Posterior vena cava (tissue), 2 donors: ENCODE measurements at places on chromosomes 6 and 20.
A peak's percentile ranks its signal among the peaks of the same experiment; 100 is the strongest.

- no peak for DNase-seq
Measured at GRCh38 chr6:98775205-98775604, 59.2 kb upstream of the POU3F2 start.

GRCh38 chr20:23477223-23477622 lies 13.7 kb upstream of the CST8 start:
- DNase-seq, result no peak

- no peak for DNase-seq
Measured at GRCh38 chr20:34627458-34627857, 49.4 kb downstream of the PIGU start.

DNA sequence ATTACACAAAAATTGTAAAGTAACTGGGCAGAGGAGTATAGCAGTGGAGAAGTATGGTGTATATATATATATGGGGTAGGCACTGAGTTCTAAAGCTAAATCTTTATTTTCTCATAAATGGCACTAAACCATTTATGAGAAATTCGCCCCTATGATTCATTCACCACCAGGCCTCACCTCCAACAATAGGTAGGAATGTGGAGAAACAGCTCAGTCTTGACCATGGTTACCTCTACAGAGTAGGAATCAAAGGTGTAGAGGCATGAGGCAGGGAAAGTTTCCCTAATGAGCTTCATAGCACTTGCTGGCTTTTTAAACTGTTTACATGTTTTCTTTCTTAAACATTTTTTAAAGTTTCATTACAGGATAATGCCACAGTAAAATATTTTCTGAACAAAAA lies 36.9 kb upstream of the SUMO4 start:
- DNase-seq, result no peak

GRCh38 chr6:154598399-154598798 lies 87.9 kb upstream of the CNKSR3 start:
- DNase-seq, result no peak

GRCh38 chr20:32201296-32201976 lies 6.1 kb downstream of the PLAGL2 start:
- no peak for DNase-seq

DNA sequence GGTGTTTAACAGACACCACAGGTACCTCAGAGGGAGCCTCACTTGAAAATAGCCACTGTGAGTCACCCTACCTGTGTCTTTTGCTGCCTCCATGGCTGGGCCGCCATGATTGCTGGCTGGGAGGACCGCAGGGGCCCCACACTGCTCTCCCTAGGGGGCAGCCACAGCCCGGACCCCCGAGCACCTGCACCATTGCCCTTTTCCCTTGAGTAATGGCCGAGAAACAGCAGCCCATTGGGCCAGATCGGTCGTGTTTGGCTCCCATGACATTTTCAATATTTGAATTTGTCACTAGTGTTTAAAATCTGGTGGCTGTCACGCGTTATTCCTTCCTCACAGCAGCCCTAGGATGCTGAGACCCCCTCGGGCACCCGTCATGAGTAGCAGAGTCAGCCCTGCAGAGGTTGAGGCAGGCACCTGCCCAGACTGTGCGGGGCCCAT lies 6.7 kb downstream of the ZBP1 start:
- peak; percentile 73 for DNase-seq

GRCh38 chr6:47358440-47359225 lies 48.9 kb upstream of the TNFRSF21 start:
- DNase-seq, result no peak

DNA sequence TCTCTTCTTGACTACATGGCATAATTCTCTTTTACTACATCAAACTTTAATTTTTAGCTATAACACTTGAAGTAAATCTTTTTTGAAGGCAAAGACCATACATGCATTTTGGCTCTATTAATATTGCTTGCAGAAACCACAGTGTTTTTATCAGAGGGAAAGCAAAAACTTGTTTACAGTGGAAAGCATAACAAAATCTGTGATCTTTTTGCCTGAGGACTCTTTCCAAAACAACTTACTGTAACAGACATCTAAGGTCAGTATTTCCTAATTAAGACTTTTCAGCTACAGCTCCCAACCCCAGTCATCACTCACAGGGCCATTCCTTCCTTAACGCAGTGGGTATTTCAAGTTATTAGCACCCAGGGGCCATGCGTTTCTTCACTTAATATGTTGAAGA lies 274.7 kb downstream of the CDKAL1 start:
- no peak for DNase-seq

- DNase-seq, result no peak
Measured at GRCh38 chr6:84033523-84034451, at the start of gene MRAP2. MRAP2 (plus strand) TSS chr6:84033772; CDS start chr6:84055319, 21,547 bp downstream.

GRCh38 chr6:148829415-148830101 lies 82.7 kb downstream of the UST start:
- no peak for DNase-seq

DNA sequence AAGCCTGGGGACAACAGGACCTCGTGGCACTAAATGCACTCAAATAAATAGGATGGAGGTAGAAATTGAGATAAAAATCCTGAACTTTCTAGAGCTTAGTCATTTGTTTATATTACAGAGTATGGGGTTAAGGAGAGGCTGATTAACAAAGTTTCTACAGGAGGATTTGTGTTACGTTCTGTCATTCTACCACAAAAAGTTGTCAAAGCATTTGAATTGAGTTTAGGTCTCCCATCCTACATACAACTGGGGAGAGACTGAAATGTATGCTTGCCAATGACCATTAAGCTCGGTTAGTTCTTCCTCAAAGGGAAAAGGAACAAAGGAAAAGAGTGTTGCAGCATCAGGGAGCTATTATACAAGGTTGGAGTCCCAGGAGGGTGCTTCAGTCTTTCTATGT lies 597.9 kb downstream of the COL12A1 start:
- DNase-seq, result no peak

DNA sequence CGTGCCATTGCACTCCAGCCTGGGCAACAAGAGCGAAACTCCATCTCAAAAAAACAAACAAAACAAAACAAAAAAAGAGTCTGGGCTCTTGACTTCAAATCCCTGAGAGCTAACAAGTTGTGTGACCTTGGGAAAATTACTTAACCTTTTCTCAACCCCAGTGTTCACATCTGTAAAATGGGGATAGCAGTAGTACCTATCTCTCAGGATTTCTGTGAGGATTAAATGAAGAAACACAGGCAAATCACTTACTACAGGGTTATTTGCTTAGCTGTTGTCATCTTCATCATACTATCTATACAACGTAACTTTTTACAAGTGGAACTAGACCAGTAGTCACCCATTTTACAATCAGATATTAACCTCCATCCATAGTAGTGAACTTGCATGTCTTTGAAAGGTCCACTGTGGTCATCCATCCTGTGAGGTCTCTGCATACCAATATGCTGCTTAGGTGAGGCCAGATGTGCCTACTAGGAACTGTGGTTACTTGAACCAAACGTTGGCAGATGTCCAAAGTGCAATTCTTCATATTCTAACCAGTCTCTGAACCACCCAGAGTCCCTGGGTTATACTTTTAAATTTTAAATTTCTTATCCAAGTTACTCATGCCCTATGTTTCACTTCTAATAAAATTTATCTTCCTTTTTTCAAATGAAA lies 128.9 kb upstream of the BEND3 start:
- DNase-seq, result no peak

GRCh38 chr6:29071831-29072723 lies 15.0 kb downstream of the OR2B3 start:
- no peak for DNase-seq

- DNase-seq, result peak; percentile 47
Measured at GRCh38 chr6:149457316-149457884, 27.4 kb downstream of the ZC3H12D start.

DNA sequence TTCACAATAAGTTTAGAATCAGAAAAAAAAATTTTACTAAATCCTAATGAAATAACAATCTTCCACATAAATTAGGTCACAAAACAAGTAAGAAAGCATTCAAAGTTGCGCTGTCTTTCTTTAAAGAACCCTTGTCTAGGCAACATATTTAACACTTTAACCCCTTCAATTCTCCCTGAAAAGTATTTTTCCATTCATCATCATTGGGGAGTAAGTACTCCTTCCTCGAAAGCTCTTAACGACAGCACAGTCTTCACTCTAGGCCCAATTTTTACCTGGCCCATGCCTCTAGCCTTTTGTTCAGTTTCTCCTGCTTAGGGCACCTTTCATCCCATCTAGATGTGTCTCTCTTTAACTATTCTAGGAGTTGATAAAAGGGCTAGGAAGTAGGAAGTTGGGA lies 2.6 kb downstream of the TSPYL1 start:
- DNase-seq, result no peak

- no peak for DNase-seq
Measured at GRCh38 chr6:81969814-81970213, 217.3 kb upstream of the TENT5A start.

DNA sequence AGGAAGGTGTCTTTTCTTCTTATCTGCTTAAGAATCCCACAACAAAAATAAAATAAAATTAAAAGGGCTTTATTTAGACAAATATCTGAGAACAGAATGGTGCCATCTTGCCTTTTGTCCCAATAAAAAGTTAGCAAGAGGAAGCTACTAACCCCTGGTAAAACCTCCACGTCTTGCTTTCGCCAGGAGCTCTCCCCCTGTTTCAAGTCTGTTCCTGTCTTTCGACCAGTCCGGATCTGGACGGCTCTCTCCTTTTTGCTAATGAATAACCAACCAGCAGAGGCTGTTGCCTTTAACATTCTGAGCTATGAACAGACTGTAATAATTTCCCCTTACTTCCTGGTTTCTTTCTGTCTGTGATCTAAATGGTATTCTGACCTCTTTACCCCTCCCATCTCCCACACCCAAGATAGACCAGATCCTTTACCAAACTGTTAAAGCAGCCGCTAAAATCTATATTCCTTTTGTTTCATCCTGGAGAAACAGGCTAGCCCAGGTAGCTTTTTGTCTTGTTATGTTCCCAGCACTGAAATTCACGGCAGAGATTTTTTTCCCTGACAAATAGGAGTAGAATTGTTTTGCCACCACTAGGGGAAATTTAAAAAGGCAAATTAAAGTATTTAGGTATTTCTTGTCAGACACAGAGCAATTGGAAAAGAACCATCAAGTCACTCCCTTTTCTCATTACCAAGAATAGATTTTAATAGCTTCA lies at the start of gene FRK:
Gene FRK (minus strand): TSS at position 320 of the 712 bp plus-strand sequence. CDS start 580 bp downstream, outside the sequence.
- DNase-seq, result no peak

GRCh38 chr6:21331235-21331634 lies 262.3 kb upstream of the SOX4 start:
- no peak for DNase-seq

DNA sequence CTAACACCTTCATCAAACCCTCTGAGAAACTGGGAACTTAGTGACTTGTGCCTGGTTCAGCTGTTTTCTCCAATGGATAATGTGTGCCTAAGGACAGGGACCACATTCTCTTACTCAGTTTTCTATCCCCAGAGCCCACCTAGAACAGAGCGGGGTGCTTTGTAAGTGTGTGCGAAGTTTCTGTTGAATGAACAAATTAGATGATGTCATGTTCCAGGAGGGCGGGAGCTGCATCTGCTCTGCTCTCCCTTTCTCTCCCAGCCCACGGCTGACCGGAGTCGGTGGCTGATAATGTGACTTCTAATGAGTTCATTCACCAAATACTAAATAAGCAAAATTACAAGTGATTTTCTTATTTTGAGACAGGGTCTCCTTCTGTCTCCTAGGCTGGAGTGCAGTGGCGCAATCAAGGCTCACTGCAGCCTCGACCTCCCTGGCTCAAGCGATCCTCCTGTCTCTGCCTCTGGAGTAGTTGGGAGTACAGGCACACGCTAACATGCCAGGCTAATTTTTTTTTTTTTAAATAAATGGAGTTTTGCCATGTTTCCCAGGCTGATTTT lies 60.7 kb upstream of the FNDC1 start:
- DNase-seq, result no peak

- no peak for DNase-seq
Measured at GRCh38 chr20:8021541-8022269, 2.1 kb upstream of the TMX4 start.

DNA sequence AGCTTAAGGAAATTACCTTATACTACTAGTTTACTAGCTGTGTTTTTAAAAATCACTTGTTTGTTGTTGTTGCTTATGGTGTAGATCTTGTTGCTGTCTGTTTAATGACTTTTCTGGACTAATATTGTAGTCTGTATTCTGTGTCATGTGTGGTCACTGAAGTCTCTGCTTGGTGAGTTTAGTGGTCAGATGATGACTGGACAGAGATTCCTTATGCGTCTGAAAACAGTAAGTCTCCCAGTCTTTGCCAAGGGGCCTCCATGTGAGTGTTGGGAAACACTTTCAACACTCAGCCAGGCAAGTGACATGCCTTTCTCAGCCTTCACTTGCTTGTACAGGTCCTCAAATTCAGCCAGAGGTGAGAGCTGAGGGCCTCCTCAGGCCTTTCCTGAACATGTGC lies 256.9 kb upstream of the RNF24 start:
- no peak for DNase-seq

DNA sequence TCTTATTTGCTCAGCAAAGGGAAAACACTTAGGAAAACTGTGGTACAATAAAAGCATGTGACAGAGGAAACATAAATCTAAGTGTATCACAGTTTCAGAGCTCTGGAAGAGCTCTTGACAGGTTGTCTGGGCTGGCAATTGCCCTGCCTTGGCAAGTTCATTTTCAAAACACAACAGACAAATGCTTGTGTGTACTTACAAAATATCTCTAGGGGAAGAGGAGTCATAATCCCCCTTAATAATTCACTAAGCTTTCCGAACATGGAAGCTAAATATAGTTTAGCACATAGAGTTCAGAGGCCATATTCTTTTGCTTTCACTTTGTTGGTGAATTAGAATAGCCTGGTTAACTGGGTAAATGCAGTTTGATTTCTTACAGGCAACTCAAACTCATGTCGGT lies 211.6 kb upstream of the THEMIS start:
- no peak for DNase-seq

DNA sequence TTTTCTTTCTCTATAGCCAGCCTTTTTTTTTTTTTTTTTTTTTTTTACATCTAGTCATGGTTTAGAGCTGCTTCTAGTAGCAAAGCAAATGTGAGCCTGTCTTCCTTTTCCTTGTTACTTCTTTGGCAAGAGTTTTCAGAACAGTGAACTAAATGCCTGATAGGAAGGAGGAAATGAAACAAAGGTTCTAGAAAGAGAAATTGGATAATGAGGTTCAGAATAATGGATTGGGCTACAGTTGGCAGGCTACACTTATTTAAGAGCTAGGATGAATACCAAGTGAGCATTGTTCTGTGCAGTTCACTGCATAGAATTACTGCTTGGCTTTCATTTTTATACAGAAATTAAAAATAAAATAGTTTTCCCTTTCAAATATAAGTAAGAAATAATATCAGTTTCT lies 78.6 kb downstream of the HIVEP1 start:
- no peak for DNase-seq

- no peak for DNase-seq
Measured at GRCh38 chr20:15756002-15756753, 817.1 kb downstream of the KIF16B start.

GRCh38 chr20:49490689-49491088 lies 8.2 kb upstream of the KCNB1 start:
- no peak for DNase-seq
